ENCODE measurements at places on chromosomes 6 and 20. TPM values are rescaled to one million over a fixed set of nuclear protein-coding genes. Genes with fewer than 3 reads are reported as not detected.

SGK2 gene
- 0.18 TPM for total RNA-seq

DNA sequence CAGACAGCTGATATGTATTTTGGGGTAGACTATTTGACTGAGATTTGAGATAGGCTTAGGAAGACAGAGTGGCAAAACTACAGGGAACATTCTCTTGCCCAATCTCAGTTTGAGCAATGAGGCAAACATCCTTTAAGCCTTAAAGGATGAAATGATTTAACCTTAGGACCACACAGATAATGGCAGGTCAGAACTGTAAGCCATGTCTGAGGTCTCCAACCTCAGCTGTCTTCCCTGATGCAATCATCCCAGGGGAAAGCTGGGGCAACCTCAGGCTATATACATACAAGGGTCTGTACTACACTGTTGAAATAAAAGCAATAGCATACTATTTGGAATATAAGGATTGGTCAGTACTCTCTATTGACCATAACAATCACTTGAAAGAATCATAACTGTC, 83.8 kb upstream of the NUP153 start:
- H3K4me1 ChIP-seq, result no peaks in the 10 kb centered on the region
- no peaks in the 10 kb centered on the region for H3K27me3 ChIP-seq
- no peak for DNase-seq

DNA sequence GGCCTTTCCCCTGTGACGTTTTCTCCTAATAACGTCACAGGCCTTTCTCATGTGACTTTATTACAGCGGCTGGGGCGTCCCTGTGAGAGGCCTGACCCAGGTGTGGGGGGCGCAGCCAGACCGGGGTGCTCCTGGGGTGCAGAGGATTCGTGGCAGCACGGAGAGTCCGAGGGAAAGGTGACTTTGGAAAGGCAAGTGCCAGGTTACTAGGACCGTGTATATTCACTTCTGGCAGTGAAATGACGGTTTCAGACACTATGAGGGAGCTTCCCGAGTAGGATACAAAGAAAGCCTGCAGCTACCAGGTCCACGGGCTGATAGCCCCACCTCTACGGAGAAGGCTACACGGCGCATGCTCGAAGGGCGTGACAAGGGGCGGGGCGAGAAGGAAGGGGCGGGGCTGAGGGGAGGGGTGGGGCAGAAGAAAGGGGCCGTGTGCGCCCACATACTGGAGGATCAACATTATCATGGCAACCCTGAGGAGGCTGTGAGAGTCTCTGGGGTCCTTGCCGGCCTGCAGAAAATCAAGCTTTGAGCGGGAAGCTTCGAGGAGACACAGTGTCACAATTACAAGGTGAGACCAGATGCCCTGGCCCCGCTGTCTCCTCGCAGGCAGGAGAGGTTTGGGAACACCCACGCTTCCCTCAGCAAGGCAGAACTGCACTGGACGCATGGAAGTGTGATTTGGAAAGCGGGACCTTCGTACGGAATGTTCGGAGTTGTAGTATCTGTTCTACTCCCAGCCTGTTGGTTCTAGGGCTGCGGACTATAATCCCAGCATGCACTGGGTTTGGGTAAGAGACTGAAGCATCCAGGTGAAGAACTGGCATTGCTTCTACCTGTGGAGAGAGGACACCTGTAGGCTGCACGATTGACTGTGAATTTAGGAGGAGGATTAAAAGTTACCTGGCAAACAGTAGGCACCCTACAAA, 54.4 kb upstream of the ZNF337 start:
- H3K4me3 ChIP-seq, result peak overlapping the region; percentile 60
- H3K27ac ChIP-seq, result no peak overlapping the region
- H3K4me1 ChIP-seq, result no peaks in the 10 kb centered on the region
- peak; percentile 56 for DNase-seq
- H3K27me3 ChIP-seq, result no peaks in the 10 kb centered on the region

FGD2 gene
- total RNA-seq, result 1.1 TPM

- no peaks in the 10 kb centered on the region for H3K27me3 ChIP-seq
- H3K4me1 ChIP-seq, result no peaks in the 10 kb centered on the region
- no peak within 1 kb of the TSS for H3K4me3 ChIP-seq
- H3K27ac ChIP-seq, result no peak within 1 kb of the TSS
- DNase-seq, result no peak
- H3K36me3 ChIP-seq, result no peaks in the 10 kb centered on the region
These were observed at the start of gene UNC5CL for GRCh38 chr6:41039060-41039998. Gene UNC5CL (minus strand): TSS chr6:41039221. CDS start chr6:41035074, 4,147 bp downstream.

Measured in heart right ventricle (tissue), 16 donors.